CD8-positive, alpha-beta T cell (primary cell): ENCODE measurements at places on chromosomes 12 and 14.

DNA sequence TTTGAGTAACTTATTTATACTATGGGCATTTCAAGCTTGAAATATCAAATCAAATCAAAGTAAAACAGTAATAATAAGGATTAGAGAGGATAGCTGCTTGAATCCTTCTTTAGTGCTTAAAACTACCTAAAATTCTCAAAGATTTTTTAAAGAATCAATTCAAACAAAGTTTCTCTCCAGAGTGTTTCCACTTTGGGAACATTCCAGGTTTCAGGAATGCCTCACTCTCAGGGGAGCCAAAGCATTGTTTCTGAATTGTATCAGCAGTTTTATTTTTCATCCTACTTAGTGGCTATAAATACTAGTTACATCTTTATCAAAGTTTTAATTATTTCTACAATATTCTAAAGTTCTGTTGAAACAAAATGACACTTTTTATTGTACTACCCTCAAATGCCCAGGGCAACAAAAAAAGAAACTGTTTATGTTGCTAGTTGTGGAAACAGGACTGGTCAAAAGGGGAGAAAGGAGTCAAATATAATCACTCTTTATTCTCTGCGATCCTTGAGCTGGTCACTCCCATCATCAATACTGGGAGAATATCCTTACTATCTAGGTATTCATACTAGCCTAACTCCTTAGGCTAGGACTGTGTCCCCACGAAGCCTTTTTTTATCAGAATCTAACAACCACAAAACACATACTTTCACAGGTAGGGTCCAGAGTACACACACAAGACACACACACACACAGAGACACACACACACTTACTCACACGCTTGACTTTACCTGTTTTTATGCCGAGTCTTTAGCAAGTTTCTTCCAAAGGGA is 598 bp downstream of the RASSF9 start:
- no peak for DNase-seq

- DNase-seq: no peak
Measured at GRCh38 chr14:86193756-86194155, 663.8 kb downstream of the FLRT2 start.

DNA sequence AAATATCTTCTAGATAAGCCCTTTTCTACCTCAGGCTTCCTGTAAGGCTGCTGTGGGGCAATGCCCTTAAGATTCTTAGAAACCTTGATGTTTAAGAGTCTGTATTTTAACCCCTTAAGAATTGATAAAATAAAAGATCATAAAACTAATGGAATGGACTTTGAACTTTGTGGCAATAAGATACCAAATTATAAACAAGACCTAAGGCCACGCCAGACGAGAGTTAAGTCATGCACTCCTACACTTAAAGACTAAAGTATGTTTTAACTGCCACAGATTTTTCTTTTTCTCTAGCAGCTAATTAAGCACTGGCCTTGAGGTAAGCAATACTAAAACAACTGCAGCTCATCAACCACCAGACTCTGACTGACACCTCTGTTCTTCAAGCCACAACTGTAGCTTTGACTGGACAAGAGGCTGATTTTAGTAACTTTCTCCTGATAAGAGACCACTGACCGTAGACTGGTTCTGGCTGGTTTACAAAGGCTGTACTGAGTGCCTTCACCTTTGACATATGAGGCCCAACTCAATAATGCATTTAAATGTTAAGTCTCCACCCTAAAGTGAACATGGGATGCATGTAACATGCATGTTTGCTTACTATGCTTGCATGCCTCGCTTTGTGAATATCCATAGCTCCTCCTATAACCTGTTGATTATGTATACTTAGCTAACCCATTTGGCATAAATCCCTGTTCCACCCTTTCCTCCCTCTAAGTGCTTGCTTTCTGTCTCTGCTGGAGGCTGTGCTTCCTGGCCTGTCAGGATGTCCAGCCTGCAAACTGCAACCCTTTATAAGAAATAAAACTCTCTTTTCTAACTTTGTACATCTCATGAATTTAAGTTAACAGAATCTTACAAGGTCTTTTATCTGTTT is 71.9 kb downstream of the KLHL28 start:
- no peak for DNase-seq

GRCh38 chr14:51613416-51613815 is 38.3 kb upstream of the FRMD6 start:
- DNase-seq: no peak

DNA sequence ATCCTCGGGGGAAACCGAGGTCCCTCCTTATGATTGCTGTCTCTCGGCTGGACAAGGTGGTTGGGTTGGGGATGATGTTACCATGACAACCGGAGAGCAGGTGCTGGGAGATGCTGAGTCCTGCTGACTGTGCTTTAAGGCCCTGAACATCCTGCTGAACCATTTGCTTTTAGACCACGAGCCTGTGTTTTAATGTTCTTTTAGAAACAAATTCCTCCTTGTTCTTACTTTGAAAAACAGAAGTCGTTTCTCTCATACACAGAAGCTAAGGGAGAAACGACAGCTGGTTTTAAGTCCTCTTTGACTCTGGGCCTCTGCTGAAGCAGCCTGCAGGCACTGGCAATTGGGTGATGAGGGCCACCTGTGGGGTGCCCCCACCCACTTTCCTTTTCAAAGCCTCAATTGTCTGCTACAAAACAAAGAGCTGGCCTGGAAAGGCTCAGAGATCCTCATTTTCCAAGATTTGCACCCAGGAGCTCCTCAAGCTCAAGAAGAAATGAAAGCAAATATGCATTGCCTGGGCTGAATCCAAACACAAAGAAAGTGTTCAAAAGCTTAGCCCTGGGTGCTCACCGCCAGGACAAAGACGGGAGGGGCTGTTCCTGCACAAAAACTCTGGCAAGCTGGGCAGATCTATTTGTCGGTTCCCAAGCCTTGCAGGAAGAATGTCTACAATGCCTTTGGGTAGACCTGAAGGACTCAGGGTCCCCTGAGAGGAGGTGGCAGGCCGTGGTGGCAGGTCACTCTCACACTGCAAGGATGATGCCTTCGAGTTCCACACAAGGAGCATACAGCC is 90.0 kb upstream of the CLMN start:
- no peak for DNase-seq

DNA sequence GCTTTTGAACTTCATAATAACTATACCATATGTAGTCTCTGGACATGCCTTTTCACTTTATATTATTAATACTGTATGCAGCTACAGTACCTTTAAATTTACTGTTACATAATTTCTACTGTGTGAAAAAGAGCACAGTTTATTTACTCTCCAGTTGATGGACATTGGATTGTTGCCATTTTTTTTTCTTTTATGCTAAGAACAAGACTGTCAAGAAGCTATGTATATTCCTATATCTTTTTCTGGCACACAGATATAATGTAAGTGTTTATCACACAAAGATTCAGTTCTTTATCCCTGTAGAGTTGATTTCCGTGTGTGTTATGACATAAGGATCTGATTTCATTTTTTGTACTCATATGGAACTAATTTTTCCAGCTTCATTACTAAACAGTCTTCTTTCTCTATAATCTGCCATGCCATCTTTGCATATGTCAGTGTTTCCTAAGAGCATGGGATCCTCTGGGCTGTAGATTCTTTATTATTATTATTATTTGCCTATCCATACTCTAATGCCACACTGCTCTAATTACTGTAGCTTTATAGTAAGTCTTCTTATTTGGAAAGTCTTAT is 593.0 kb upstream of the ATP2B1 start:
- no peak for DNase-seq

DNA sequence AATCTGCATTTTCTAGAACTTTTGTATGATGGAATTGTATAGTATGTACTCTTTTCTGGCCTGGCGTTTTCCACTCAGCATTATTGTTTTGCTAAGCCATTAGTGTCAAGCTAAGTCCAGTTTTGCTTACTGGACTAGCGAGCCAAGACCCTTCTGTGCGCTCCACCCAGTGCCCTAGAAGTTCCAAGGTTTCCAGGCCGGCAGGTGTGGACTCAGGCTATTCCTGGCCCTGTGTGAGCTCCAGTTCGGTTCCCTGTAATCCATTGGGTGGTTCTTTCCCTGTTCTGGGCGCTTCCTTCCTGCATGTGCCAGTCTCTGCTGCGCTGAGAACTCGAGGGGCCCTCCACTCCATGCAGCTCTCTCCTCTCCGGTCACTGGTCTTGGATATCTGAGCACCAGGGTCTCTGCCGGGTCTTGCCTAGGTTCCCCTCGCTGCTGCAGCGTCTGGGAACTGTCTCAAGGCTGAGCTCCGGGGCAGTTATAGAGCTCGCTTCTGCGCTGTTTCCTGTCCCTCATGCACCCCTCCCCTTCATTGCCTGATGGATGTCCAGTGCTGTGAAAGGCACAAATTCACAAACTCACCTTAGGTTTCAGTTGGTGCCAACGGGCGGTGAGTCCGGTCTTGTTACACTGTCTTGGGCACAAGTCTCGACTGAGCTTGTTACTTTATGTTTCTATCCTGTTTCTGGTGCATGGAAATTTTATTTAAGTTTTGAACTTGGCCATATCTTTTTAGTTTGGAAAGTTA is 100.8 kb downstream of the ADGRD1 start:
- no peak for DNase-seq

DNA sequence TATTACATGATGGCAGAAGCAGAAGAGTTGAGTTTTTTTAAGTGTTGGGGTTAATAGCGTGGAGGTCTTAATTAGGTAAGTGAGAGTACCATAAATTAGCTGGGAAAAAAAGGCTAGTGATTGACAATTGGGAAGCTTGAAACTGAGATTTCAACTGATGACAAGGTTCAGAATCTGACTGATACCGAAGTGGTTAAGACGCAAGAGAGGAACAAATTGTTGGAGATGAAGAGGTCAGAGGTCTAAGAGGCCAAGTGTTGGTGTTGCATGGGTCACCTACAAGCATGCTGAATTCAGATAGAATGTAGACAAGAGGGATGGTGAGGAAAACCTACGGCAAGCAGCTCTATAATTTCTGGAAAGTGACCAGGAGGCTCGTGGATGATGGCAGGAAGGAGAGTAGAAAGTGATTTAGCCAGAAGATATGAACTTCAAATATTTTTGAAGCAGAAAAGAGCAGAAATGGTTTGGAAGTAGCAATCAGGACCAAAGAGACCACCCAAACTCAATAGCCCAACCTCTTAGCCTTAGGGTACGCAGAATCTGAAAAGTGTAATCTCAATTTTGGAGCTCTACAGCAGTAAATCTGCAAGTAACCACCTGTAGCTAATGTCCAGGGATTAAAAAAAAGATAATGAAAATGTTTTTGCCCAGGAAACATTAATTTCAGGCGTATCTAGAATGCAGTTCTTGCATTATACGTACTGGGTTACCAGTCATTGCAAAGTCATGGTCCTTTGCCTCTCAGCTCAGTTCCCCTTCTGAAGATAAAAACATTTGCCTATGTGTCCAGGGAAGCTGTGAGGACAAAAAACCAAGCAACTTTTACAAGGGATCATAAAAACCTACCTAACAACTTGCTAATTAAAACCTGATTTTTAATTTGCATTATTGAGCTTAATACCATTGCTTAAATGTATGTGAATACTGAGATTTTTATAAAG is 1.7 kb upstream of the TMPO start:
- DNase-seq: no peak

DNA sequence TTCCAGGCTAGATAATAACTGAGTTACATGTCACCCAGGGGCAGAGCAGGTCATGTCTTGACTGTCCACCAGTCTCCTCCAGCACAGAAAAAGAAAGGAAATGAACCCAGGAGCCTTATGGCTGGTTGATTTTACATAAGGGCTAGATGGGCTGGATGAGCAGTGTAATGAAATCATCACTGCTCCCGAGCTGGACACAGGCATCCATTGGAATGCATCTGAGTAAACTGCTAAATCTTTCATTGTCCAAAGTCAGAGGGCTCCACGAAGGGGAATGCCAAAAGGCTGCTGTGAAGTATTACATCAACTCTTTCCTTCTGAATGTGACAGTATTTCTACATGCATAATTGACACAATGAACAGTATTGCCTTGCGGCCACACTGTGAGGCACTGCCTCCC is 30.1 kb upstream of the TSPAN11 start:
- DNase-seq: no peak

GRCh38 chr12:29334937-29335336 is 46.0 kb downstream of the ERGIC2 start:
- no peak for DNase-seq

DNA sequence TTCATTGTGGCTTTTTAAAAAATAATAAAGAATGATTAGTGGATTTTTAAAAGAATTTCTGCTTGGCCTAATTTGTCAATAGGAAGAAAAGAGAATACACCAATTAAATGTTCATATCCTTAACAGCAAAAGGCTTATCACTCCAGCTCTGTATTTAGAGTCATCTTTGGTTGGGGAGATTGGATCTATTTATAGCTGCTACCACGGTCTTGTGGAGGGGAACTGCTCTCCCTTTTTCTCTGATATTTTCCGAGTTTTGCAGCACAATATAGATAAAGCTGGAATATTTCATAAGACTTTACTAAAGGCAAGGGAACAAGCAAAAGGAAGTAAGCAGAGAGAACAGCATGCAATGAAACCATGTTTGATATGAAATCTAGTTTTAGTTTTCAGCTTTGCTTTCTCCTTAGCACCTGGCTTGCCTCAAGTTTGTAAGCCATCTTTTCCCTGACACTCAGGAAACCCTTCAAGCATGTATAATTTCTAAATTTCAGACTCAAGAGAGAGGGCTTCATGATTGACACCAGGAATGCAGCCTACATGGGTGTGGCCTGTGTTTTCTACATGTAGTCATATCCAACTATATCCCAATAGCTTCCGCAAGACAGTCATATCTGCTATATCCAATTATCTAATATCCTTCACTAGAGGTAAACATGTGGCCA is 35.2 kb downstream of the BRMS1L start:
- DNase-seq: no peak

- no peak for DNase-seq
Measured at GRCh38 chr12:109540526-109541412, 32.5 kb downstream of the MMAB start.

- DNase-seq: no peak
Measured at GRCh38 chr12:97164936-97165335, 257.9 kb downstream of the NEDD1 start.
